ENCODE measurements at places on chromosomes 13 and 19.

GRCh38 chr13:22121146-22121739 is 450.4 kb downstream of the FGF9 start:
- no peak for DNase-seq

GRCh38 chr19:36916991-36917390 is 859 bp downstream of the ZNF568 start:
- DNase-seq = no peak

DNA sequence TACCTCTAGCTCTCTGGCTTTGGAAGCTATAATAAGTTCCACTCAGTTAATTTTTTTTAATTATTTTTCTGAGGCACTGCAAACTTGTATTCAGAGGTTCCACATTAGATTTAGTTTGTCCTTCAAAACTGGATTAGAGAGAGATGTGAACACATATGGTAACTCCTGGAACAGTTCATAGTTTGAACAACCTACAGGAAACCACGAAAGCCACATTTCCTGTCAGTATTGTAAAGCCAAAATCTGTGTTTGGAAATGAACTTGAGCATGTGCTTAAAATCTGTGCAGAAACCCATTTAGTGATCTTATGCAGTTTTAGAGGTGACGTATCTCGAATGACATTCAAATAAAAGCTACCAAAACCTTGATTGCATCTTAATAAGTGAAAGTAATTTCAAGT is 1952.0 kb downstream of the OLFM4 start:
- no peak for DNase-seq

DNA sequence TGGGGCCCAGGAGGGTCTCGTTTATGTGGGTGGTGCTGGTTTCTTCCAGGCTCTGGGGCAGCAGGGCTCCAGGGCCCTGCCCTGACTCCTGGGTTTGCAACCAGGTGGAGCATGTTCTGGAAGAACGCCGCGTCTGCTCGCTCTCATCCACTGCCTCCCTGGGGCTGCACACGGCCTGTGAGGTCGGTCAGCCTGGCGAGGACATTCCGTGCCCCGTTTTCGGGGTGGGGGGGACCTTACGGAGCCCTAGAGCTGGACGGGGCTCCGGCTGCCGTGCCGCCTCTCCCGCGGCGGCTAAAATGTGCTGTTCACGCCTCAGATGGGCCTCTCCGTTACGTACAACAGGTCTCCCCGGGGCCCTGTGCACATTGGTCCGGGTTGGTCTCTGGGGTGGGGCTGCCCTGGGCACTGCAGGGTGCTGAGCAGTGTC is 3.3 kb downstream of the GNA11 start:
- no peak for DNase-seq

GRCh38 chr13:92354583-92354982 is 872.0 kb upstream of the GPC6 start:
- DNase-seq = no peak
